ENCODE measurements at places on chromosomes 3 and 15. TPM values are rescaled to one million over a fixed set of nuclear protein-coding genes. Genes with fewer than 3 reads are reported as not detected.

GRCh38 chr3:10601151-10601856, 95.9 kb upstream of the ATP2B2 start:
- no peak for DNase-seq
- H3K36me3 ChIP-seq = no peaks in the 10 kb centered on the region
- peaks cover 28% of the 10 kb centered on the region for H3K4me1 ChIP-seq

The USP50 gene
- total RNA-seq = 0.40 TPM

The NRG4 gene
- total RNA-seq = not detected

GRCh38 chr3:128464188-128464587, 2.5 kb downstream of the DNAJB8 start:
- no peak overlapping the region for H3K27ac ChIP-seq
- DNase-seq = no peak
- H3K27me3 ChIP-seq = no peaks in the 10 kb centered on the region
- H3K4me1 ChIP-seq = no peaks in the 10 kb centered on the region
- H3K36me3 ChIP-seq = no peaks in the 10 kb centered on the region

DNA sequence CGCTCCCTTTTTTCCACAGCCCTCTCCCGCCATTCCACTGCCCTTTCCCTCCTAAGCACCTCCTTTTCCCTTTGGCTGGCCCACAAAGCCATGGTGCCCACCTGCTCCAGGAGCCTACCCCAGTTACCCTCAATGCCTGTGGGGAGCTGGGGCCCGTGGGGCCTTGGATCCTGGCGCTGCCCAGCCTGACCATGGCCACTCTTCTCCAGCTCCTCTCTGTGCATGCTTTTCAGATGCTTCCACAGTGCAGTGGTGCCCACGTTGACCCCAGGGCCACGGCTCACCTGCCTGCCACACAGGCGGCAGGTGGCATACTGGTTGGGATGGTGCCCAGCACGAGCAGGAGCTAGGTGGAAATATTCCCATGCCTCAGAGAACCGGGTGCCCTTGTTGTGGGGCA, 1.5 kb downstream of the ZBED2 start:
- H3K36me3 ChIP-seq = peaks cover 22% of the 10 kb centered on the region
- no peak overlapping the region for H3K27ac ChIP-seq
- no peak for DNase-seq

DNA sequence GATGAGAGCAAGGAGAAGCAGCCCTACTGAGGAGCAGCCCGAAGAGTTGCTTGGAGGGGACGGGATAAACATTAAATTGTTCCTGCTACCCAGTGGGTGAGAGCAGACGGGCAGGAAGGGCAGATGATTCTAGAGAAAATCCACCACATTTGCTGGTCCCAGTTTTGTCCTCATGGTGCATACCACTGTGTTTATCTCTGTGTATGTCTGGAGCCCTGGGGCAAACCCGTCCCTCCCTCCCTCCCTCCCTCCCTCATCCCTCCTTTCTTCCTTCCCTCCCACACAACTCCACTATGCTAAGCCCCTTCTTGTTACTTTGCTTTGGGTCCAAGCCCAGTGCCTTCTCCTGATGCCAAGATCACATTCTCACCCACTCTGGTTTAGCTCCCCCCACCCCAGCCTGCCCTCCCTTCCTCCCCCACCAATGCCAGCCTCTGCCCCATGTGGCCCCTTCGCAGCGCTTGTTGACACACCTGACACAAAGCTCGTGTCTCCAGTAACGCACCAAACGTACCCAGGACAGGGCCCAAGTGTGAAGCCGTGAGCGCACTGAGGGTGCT, 194.8 kb downstream of the ATP10A start:
- H3K27me3 ChIP-seq = peaks cover 6% of the 10 kb centered on the region
- H3K36me3 ChIP-seq = no peaks in the 10 kb centered on the region
- no peaks in the 10 kb centered on the region for H3K4me1 ChIP-seq
- H3K27ac ChIP-seq = no peak overlapping the region

DNA sequence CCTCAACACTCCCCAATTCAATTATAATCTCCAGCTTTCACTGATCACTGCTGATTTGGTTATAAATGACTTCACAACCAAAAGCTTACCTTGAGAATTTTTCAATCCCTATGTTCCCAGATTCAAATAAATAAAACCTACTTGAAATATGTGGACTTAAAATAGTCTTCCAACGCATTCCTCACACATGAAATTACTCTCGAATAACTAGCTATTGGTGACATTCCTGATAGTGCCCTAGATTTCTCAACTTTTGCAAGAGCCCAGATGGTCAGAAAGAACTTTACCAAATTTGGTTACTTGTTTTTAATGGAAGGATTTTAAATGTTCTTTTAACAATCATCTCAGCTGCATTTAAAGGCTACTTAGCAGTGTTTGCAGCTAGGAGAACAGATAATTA, 605.5 kb downstream of the FHIT start:
- H3K36me3 ChIP-seq = no peaks in the 10 kb centered on the region
- H3K27me3 ChIP-seq = no peaks in the 10 kb centered on the region
- no peak overlapping the region for H3K27ac ChIP-seq
- no peaks in the 10 kb centered on the region for H3K4me1 ChIP-seq
- no peak overlapping the region for H3K4me3 ChIP-seq

GRCh38 chr3:189685860-189686259, 54.7 kb downstream of the TP63 start:
- no peaks in the 10 kb centered on the region for H3K4me1 ChIP-seq
- no peaks in the 10 kb centered on the region for H3K36me3 ChIP-seq
- H3K27ac ChIP-seq = no peak overlapping the region
- DNase-seq = no peak
- H3K4me3 ChIP-seq = no peak overlapping the region

DNA sequence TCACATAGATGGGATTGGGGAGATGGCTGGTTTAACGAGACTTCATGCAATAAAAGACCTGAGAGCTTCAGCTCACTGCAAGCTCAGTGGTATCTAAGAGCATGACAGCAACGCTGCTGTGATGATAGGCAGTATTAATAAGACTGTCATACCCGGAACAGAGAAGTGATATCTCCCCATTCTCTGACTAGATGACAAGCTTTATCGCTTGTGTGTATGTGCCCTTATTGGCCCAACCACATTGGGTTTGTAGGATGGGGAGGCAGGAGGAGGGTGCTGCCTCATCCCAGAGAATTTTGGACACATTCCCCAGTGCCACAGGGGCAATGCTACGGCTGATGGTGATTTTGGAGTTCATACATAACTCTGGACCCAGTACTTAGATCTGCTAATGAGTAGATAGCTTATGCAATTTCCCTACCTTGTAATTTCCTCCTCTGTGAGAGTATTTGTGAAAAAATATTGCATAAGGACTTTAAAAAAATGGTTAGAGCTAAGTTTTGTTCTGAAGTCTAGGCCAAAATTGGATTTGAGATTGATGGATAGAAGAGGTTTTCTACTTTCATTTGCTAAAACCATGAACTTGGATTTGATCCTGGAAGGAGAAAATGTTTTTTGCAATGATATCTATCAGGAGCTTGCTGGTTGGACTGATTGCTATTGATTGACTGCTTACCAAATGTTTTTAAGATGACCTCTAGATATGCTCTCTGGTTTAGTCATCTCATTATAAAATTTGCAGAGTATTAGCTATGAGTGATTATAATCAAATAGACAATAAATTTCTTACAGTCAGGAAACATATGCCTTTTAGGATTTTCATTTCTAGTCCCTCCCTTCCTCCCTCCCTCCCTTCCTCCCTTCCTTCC, 14.0 kb upstream of the TMEM212 start:
- H3K4me3 ChIP-seq = no peak overlapping the region
- no peaks in the 10 kb centered on the region for H3K36me3 ChIP-seq
- no peak for DNase-seq

The GUCA1C gene
- total RNA-seq = not detected

DNA sequence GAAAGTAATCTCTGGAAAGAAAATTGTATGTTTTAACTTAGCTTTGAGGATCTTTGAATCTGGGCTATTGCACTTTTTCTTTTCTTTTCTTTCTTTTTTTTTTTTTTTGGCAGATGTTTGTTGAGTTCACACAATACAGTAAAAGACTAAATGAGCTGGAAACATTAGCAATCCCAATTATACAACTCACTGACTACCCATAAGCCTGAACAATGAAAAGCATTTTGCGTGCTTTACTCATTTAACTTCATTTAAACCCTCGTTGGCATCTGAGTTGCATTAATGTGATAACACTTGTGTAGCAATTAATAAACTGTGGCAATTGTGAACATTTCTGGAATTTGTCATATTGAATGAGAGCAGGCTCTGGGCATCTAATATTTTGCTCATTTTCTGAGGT, 269.4 kb upstream of the RBMS3 start:
- DNase-seq = no peak
- no peak overlapping the region for H3K4me3 ChIP-seq
- H3K36me3 ChIP-seq = no peaks in the 10 kb centered on the region
- no peaks in the 10 kb centered on the region for H3K4me1 ChIP-seq

The SI gene
- total RNA-seq = not detected

GRCh38 chr3:184338511-184338945, 1.1 kb downstream of the FAM131A start:
- no peak for DNase-seq
- H3K27ac ChIP-seq = no peak overlapping the region
- H3K4me1 ChIP-seq = peaks cover 19% of the 10 kb centered on the region
- peaks cover 3% of the 10 kb centered on the region for H3K36me3 ChIP-seq
- H3K27me3 ChIP-seq = no peaks in the 10 kb centered on the region

The ACKR2 gene
- total RNA-seq = 0.20 TPM

The PSMD2 gene
- 334 TPM for total RNA-seq

DNA sequence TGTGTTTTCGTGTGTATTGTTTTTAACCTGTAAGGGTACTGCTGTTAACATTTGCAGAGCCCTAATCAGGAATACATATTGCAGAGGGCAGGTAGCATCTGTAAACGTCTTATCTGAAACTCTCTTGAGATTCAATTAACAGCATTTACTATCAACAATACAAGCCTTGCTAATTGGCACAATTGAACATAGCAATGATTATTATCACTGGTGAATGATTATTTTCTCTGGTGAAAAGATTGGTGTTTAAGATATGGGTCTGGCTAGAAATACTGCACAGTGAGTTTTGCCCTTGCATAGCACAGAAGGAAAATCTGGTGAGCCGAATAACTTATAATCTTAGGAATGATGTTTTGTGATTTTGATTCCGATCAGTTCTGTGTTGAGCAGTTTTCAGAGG, 5.9 kb upstream of the CNTN4 start:
- H3K27ac ChIP-seq = no peak overlapping the region
- DNase-seq = no peak
- H3K4me1 ChIP-seq = no peaks in the 10 kb centered on the region
- no peaks in the 10 kb centered on the region for H3K36me3 ChIP-seq

DNA sequence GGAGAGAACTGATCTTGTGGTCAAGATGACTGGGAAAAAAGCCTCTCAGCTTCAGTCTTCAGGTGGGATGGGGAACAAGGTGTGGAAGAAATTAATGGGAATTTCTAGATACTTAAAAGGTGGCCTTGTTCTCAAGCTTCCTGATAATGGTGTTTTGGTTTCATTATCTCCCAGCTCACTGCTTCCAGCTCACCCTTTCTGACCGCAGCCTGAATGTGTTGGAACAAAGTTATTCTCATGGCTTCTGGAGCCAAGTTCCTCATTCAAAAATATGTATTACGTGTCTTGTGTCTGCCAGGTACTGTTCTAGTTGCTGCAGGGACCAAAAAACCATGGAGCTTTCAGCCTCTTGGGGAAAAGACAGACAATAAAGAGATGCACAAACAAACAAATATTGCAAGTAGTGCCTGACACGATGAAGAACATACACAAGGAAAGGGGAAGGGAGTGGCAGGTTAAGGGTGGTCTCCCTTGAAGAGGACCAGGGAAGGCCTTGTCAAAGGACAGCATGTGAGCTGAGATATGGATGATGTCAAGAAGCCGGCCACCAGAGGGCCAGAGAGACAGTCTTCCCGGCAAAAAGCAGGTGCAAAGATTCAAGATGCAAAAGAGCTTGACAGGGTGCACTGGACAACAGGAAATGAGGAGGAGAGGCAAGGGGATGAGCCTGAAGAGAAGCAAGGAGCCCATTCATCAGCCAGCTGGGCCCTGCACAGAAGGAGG, 35.5 kb downstream of the ARRDC4 start:
- H3K4me1 ChIP-seq = peaks cover 7% of the 10 kb centered on the region
- no peaks in the 10 kb centered on the region for H3K27me3 ChIP-seq
- H3K27ac ChIP-seq = no peak overlapping the region
- no peak for DNase-seq

- no peak overlapping the region for H3K4me3 ChIP-seq
- no peaks in the 10 kb centered on the region for H3K4me1 ChIP-seq
- H3K36me3 ChIP-seq = peaks cover 41% of the 10 kb centered on the region
- no peaks in the 10 kb centered on the region for H3K27me3 ChIP-seq
These were observed 23.1 kb upstream of the PDCD7 start for GRCh38 chr15:65156692-65157091.

DNA sequence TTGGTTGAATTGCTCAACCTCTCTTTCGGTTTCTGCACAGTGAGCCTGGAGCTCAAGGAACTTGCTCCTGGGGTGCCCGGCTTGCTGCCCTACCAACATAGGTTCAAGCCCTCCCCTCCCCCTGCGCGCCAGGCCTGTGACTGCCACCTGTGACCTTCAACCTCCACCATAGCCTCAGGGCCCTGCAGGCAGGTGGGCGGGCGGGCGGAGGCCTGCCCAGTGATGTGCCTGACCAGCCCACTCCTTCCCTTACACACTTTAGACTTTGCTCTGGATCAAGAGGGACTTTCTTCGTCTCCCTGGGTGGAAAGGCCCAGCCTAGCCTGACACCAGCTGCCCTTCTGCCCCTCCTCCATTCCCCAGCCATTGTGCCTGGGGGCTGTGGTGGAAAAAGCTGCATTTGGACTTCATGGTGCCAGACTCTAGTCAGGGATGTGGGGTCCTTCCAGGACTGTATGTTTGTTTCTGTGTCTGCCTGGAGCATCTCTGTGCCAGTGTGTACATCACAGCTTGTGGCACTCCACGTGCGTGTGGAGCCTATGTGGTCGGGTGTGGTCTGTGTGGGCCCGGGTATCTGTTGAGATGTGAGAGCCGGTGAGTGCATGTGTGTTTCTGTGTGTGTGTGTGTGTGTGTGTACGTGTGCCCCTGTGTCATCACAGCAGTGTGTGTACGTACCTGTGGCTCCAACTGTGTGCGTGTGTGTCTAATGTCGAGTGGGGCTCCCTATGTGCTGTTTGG, 9.5 kb downstream of the PRKCD start:
- H3K4me3 ChIP-seq = no peak overlapping the region
- H3K36me3 ChIP-seq = no peaks in the 10 kb centered on the region
- no peak overlapping the region for H3K27ac ChIP-seq
- DNase-seq = no peak

- DNase-seq = no peak
- H3K27ac ChIP-seq = no peak overlapping the region
- H3K4me1 ChIP-seq = no peaks in the 10 kb centered on the region
- no peaks in the 10 kb centered on the region for H3K27me3 ChIP-seq
These were observed 184.8 kb upstream of the THRB start for GRCh38 chr3:24679429-24679828.

GRCh38 chr3:182108371-182108770, 396.6 kb downstream of the SOX2 start:
- H3K36me3 ChIP-seq = no peaks in the 10 kb centered on the region
- H3K4me3 ChIP-seq = no peak overlapping the region
- no peaks in the 10 kb centered on the region for H3K4me1 ChIP-seq
- H3K27me3 ChIP-seq = no peaks in the 10 kb centered on the region
- no peak for DNase-seq

GRCh38 chr15:77282333-77282732, 137.6 kb downstream of the PEAK1 start:
- no peak overlapping the region for H3K4me3 ChIP-seq
- H3K27me3 ChIP-seq = no peaks in the 10 kb centered on the region
- no peaks in the 10 kb centered on the region for H3K36me3 ChIP-seq
- no peak for DNase-seq

The CHAC1 gene
- total RNA-seq = 15.1 TPM
